Ovary (tissue), 10 donors: ENCODE measurements at places on chromosomes 2 and 18. TPM values are rescaled to one million over a fixed set of nuclear protein-coding genes. Genes with fewer than 3 reads are reported as not detected.

- H3K27ac ChIP-seq, result no peak overlapping the region
- H3K27me3 ChIP-seq, result no peaks in the 10 kb centered on the region
- no peaks in the 10 kb centered on the region for H3K36me3 ChIP-seq
- DNase-seq, result no peak
- H3K4me3 ChIP-seq, result no peak overlapping the region
Observed at GRCh38 chr18:34153711-34154110, 71.0 kb downstream of the NOL4 start.

DNA sequence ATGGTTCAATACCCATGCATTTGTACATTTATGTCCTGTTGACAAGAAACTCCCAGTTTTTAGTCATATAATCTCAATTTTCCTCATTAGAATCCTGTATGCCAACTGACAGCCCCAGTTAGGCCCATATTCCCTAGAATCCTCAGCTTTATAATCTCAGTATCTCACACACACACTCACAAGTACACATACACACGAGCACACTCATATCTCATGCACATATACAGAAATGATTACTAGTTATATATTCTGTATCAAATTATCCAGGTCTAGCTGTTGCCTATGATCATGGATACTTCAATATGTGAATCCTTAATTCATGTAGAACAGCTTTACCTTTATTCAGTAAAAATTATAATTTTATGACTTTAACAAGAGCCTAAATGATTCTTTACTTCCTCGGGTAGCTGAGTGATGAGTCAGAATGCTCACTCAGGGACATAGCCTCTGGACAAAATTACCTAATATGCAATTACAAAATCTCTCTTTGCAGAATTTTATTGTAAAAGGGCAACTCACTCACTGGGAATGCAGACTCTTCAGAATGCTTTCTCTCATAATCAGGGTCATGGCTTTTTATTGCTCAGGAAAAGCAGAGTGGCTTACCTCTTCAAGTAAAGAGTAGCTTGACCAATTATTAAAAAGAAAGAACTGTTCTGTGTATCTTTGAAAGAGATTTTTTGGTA lies 193.6 kb upstream of the PIK3C3 start:
- H3K27me3 ChIP-seq, result no peaks in the 10 kb centered on the region
- no peak overlapping the region for H3K27ac ChIP-seq
- DNase-seq, result no peak
- H3K4me3 ChIP-seq, result no peak overlapping the region
- no peaks in the 10 kb centered on the region for H3K36me3 ChIP-seq
- no peaks in the 10 kb centered on the region for H3K4me1 ChIP-seq

- no peak overlapping the region for H3K27ac ChIP-seq
- no peak overlapping the region for H3K4me3 ChIP-seq
- no peak for DNase-seq
- H3K27me3 ChIP-seq, result no peaks in the 10 kb centered on the region
Observed at GRCh38 chr18:8358033-8358765, 251.0 kb upstream of the RAB12 start.

DNA sequence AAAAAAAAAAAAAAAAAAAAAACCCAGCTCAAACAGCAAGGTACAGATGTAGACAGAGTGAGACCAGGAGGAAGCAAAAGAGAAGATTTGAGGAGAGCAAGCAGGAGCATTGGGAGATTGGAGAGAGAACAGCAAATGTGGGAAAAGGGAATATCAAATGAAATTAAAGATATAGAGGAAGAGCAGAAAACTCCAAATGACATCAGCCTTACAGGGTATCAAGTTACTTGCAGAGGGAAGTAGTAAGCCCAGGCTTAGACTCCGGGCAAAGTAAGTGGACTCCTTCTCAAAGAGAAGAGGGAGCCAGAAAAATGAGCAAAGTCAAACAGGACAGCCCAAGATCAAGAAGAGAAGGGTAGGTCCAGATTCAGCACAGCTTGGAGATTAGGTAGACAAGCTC lies 93.3 kb upstream of the PPP1CB start:
- peaks cover 20% of the 10 kb centered on the region for H3K4me1 ChIP-seq
- no peak overlapping the region for H3K4me3 ChIP-seq
- no peak overlapping the region for H3K27ac ChIP-seq
- H3K36me3 ChIP-seq, result no peaks in the 10 kb centered on the region

DNA sequence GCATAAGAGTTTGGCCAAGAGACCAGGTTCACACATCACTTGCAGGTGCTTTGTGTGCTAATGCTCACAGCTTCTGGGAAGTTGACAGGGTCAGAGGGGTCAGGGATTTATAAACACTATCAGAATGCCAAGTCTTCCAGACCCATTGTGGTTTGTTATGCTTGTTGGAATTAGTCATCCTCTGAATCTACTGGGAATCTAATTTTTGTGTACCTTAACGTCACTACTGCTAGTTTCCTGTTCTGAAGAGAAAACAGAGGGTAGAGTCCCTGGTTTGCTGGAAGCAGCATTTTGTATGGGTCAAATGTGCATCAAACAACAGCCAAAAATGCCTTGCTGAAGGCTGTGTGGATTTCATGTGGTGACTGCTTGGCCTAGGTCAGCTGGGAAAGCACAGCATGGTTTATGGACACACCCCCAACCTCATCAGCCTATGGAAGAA lies 33.3 kb downstream of the ANTXR1 start:
- no peak for DNase-seq
- peaks cover 4% of the 10 kb centered on the region for H3K4me1 ChIP-seq
- no peaks in the 10 kb centered on the region for H3K36me3 ChIP-seq

- no peaks in the 10 kb centered on the region for H3K4me1 ChIP-seq
- H3K27me3 ChIP-seq, result no peaks in the 10 kb centered on the region
- H3K36me3 ChIP-seq, result no peaks in the 10 kb centered on the region
- no peak for DNase-seq
- H3K27ac ChIP-seq, result no peak overlapping the region
Observed at GRCh38 chr18:41871229-41872000, 83.6 kb upstream of the PIK3C3 start.

DNA sequence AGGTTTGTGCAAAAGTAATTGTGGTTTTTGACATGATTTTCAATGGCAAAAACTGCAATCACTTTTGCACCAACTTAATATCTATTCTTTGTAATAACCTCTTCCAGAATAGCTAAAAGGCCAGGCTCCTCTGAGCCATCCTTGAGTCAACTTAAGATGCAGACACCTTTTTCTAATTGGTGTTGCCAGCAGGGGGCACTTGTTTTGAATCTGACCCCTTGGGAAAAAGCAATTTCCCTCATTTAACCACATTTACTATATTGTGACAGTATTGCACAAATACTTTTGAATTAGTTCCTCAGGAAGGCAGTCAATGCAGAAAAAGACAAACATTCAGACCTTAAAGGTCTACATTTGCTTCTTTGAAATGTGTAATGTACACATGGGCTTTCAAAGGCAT lies 78.6 kb upstream of the GALNT5 start:
- no peak for DNase-seq
- H3K4me3 ChIP-seq, result no peak overlapping the region
- H3K27ac ChIP-seq, result no peak overlapping the region
- no peaks in the 10 kb centered on the region for H3K36me3 ChIP-seq
- H3K4me1 ChIP-seq, result no peaks in the 10 kb centered on the region

DNA sequence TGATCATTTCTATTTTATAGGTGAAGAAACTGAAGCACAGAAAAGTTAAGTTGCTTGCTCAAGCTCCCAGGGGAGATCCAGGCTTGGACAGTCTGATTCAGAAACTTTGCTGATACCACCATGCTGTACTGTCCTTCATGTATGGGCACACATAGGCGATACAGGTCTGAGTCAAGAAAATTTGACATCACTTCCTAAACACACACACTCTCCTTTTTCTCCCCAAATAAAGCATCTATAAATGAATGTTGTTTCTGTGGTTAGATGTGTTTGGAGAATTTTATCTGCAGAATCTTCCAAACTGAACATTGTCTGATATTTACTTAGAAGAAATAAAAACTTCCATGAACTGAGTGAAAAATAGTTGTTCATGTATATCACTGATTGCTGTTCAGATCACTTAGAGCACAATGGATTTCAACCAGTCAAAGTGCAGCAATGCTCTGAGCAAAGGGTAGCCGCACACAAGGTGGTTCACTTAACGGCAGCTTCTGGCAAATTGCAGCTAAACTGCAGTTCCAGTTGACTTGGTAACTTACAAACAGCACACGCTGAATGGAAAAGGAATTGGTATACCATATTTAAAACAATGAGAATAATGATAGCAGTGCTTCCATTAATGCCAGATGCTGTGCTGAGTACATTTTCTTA lies 10.0 kb upstream of the AGFG1 start:
- no peak overlapping the region for H3K4me3 ChIP-seq
- no peak for DNase-seq
- no peaks in the 10 kb centered on the region for H3K27me3 ChIP-seq
- H3K4me1 ChIP-seq, result peaks cover 10% of the 10 kb centered on the region
- no peaks in the 10 kb centered on the region for H3K36me3 ChIP-seq

- peak overlapping the region; percentile 86 for H3K27ac ChIP-seq
- peak; percentile 60 for DNase-seq
- H3K36me3 ChIP-seq, result no peaks in the 10 kb centered on the region
- H3K4me1 ChIP-seq, result peaks cover 39% of the 10 kb centered on the region
Observed at GRCh38 chr2:239308661-239309397, 92.0 kb downstream of the HDAC4 start.

DNA sequence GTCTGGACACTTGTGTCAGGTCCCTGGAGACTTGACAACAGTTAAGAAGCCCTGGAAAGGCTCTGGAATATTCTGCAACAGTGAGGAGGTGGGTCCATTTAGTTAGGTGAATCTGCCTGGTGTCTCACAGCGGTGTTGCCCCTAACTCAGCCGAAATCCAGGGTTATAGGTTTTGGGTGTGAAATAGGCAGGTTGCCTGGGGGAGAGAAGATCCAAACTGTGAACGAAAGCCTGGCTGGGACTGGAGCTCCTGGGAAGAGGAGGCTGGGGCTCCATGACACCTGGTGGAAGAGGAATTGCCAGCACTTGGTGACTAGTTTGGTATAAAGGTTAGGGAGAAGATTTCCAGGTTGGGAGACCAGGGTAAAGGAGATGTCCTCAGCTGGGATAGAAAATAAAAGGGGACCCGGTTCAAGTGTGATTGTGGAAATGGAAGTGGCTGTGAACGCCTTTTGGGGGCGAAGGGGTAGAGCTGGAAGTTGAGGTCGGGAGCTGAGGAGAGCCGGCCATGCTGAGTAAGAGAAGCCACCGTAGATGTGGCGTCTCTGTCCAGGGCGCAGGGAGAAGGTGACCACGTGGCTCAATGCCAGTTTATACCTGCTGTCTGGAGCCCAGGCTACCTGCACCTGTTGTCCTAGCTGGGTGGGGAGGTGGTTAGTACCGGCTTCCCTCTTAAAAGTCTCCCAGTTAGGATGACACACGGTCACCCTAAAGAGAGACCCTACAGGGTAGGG lies 3.0 kb upstream of the GAREM2 start:
- no peaks in the 10 kb centered on the region for H3K4me1 ChIP-seq
- H3K27ac ChIP-seq, result no peak overlapping the region
- no peak for DNase-seq
- no peaks in the 10 kb centered on the region for H3K36me3 ChIP-seq
- no peak overlapping the region for H3K4me3 ChIP-seq

DNA sequence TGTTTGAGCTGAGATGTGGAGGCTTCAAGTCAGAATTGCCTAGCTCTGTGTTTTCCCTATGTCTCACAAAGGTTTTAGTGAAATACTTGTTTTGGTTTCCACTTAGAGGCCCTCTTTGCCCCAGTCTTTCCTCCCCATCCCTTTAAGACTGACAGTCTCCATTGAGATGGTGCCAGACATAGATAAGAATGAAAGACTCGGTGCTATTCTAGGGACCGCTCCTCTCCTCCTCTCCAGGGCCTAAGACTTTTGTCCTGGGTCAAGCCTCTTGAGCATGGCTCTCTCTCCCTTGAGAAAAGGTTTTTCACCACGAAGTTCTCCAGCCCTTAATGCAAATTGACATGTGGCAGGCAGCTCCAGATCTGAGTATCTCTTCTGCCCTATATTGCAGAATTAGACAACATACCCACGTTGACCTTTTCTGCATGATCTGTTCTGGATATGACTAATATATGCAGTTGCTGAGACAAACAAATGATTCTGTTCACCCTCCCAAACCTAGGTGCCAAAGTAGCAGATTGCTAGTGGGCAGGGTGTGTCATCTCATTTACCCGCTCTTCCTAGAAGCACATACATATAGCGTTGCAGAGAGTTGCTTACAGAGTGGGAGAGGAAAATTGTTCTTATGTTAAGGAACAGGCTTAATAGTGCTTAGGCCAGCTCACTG lies 47.5 kb upstream of the ACSL3 start:
- H3K27ac ChIP-seq, result no peak overlapping the region
- no peak for DNase-seq

- H3K27me3 ChIP-seq, result no peaks in the 10 kb centered on the region
- H3K4me1 ChIP-seq, result peaks cover 2% of the 10 kb centered on the region
- H3K4me3 ChIP-seq, result no peak overlapping the region
- H3K36me3 ChIP-seq, result no peaks in the 10 kb centered on the region
- H3K27ac ChIP-seq, result no peak overlapping the region
Observed at GRCh38 chr2:201348758-201349157, 8.4 kb downstream of the FLACC1 start.

GRCh38 chr2:86464652-86465051 lies 23.5 kb downstream of the KDM3A start:
- DNase-seq, result no peak
- H3K27me3 ChIP-seq, result no peaks in the 10 kb centered on the region

- H3K4me1 ChIP-seq, result no peaks in the 10 kb centered on the region
- H3K27me3 ChIP-seq, result no peaks in the 10 kb centered on the region
- no peak for DNase-seq
- H3K27ac ChIP-seq, result no peak overlapping the region
- H3K36me3 ChIP-seq, result no peaks in the 10 kb centered on the region
- H3K4me3 ChIP-seq, result no peak overlapping the region
Observed at GRCh38 chr18:32881009-32881408, 108.2 kb upstream of the KLHL14 start.

DNA sequence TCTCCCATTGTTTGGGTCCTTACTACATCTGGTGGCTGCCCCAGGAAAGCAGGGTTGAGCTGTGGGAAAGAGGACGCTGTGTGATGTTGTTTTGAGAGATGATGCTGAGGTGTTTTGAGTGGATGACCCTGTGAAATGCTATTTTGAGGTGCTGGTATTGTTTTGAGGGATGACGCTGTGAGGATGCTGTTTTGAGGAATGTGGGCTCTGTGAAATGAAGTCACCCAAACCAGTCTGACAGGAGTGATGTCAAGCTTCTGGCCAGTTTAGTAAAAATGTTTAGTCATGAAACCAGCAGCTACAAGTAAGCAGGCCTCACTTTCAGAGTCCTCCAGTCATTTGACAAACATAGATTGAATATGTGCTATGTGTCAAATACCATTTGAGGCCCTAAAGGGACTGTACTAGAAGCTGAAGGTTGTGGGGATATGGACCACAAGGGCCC lies 16.1 kb upstream of the PUM2 start:
- H3K4me1 ChIP-seq, result peaks cover 5% of the 10 kb centered on the region
- H3K27me3 ChIP-seq, result no peaks in the 10 kb centered on the region
- no peak overlapping the region for H3K4me3 ChIP-seq
- H3K36me3 ChIP-seq, result no peaks in the 10 kb centered on the region

- no peak overlapping the region for H3K4me3 ChIP-seq
- DNase-seq, result no peak
- H3K27me3 ChIP-seq, result no peaks in the 10 kb centered on the region
- no peak overlapping the region for H3K27ac ChIP-seq
- H3K36me3 ChIP-seq, result no peaks in the 10 kb centered on the region
Observed at GRCh38 chr2:120142528-120143219, 80.5 kb downstream of the TMEM185B start.

Gene LRATD1
- total RNA-seq, result 23.4 TPM

Gene HOXD13
- total RNA-seq, result not detected

Gene UGT1A4
- not detected for total RNA-seq

Gene ATP5MC3
- total RNA-seq, result 138 TPM

Gene CPO
- total RNA-seq, result 0.23 TPM

Gene TRIM43
- total RNA-seq, result not detected
